ENCODE measurements at places on chromosomes 12 and 14.

- no peak for DNase-seq
Measured at GRCh38 chr14:104066719-104067295, 18.7 kb upstream of the ASPG start.

GRCh38 chr12:28908646-28909045, 240.4 kb upstream of the FAR2 start:
- no peak for DNase-seq

GRCh38 chr12:12835378-12836146, 22.4 kb downstream of the DDX47 start:
- peak; percentile 16 for DNase-seq

DNA sequence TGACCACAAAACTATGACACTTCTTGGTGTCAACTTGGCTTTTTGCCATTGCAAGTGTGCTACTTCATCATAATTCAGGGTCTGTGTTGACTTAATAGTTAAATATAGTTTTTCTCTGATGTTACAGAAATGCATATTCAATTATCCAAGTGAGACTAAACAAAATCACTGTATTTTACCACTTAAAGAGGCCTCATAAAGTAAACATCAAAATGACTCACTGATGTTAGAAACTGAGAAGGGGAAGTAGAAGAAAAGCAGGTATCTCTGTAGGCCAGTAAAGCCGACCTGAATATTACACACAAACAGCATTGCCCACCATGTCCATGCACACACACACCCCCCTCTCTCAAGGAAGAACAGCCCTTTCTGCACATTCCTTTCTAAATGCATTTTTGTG, 55.4 kb downstream of the RPAP3 start:
- no peak for DNase-seq

DNA sequence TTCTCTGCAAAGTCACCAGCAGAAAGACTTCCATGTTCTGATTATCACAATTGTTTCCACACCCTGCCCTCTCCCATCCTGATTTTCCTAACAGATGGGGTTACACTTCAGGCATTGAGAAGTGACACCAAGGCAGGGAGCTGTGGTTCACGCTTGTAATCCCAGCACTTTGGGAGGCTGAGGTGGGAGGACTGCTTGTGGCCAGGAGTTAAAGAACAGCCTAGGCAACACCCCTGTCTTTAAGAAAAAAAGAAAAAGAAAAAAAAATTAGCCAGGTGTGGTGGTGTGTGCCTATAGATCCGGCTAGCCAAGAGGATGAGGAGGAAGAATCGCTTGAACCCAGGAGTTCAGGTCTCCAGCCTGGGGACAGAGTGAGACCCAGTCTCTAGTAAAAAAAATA, 5.2 kb downstream of the PPP1CC start:
- no peak for DNase-seq

DNA sequence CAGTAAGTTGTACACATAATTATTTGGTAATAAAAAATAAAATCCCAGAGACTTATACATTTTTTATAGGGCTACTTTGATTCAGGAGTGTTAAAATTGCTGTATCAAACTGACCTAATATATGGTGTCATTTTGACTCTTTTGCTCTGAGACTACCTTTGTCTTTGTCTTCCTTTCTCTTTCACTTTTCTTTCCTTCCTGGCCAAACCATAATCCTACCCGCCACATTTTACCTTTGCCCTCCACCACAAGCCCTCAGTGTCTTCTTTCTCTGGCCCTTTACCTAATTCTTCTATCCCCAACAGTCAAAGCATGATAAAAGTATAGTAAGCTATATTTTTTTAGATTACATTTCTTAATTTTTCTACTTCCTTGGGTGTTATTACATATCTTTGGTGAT, 62.0 kb downstream of the CAND1 start:
- no peak for DNase-seq

GRCh38 chr14:68523989-68524725, 268.7 kb downstream of the ZFP36L1 start:
- peak; percentile 47 for DNase-seq

DNA sequence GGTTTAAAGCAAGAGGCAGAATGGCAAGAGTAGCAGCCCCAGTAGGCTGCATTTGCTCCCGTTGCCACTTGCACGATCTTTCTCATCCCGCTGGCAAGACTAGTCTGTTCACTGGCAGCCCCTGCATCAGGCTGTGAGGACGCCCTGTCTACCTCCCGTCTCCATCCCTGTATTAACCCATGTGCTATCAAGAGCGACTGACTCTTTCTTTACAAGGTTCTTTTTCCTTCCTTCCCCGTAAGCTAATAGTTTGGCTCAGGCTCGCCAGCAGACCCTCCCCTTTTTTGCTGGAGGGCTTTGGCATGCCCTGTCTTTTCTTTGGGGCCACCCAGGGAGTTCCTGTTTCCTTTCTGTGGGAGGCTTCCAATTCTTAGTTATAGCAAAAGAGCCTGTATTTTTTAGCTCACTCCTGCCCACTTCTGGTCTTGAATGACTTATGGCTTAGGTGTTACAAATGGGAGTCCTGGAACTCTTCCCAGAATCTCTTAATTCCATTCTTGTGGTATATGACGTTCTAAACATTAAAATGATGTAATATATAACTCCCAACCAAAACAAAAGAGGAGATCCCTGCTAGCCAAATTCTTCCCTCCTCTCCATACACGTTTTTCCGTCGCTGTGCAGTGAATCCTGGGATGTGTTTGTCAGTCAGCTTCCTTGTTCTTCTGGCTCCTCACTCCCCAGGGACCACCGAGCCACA, 149.0 kb downstream of the PRKCH start:
- peak; percentile 53 for DNase-seq
